GM10248 (cell line): ENCODE measurements at places on chromosomes 11 and 22.

DNA sequence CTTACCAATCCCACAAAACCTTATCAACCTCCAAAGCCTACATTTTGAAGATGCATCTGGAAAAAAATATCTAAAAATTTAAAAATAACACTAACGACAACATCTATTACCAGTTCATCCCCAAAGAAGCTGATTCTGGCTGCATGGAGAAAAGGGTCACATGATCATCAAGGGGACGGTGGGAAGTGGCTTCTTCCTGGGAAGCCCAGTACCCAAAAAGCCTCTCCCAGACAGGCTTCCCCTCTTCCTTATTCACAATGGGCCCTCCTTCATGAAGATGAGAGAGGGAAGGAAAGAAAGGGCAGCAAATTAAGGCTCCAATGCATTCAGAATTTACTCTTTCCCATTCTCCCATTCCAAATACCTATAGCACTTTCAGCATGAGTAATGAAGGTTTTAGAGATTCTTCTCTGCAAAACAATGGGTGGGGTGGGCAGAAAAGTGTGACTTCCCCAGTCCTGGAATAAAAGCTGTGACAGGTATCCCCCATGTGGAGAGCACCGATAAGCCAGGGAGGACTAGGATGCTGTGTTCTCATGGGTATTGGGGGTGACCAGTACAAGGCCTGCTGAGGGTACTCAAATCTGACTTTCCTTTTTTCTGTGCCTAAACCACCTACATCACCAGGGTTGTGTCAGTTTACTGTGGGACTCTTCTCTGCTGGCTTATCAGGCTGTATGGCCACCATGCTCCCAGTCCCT, 88.2 kb downstream of the SIK3 start:
- no peak for DNase-seq

DNA sequence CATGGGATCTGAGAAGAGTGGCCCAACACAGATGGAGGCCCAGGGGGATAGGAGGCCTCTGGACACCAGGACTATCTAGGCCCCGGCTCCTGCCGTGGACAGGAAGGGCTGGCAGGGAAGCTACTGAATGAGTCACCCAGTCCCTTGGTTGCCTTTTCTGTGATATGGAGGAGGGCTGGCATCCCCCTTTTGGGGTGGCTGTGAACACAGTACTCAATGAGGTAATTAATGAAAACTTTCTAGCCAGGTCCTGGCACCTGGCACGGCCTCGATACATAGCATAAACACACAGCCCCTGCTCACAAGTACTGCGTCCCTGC, 163.2 kb downstream of the CHST1 start:
- DNase-seq = no peak

DNA sequence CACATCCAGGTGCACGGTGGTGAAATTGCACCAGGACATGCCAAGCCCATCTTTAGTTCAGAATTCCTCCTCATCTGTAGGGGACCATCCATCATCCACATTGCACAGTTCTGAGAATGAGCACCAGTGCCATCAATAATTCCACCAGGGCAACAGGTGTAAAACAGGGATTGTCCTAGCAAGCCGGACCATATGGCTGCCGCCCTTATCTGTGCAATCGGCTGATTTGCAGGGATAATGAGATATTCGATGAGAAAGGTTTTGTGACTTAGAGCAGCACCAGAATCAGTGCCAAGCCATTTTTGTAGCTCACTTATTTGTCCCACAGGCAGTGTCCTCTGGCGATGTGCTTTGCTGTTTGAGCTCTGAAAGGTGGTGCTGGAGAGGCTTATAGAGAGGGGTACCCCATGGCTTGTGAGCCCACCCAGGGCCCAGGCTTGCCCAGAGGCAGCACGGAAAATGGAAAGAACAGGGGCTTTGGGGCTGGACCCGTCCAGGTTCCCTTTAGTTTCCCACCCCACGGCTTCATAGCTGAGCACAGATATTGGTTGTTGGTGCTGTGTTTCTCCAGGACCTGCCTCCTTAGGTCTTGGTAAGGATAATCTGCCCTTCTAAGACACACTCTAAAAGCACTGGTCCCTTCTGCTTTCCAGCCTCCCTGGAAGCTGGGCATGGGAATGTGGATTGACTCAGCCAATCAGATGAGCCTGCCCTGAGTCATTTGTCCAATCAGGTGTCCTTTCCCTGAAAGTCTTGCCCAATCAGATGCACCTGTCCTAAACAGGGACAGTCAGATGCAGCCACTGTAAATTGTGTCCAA, 84.0 kb upstream of the SHANK2 start:
- DNase-seq = no peak

- DNase-seq = no peak
Measured at GRCh38 chr22:27474112-27474571, 327.4 kb downstream of the MN1 start.

DNA sequence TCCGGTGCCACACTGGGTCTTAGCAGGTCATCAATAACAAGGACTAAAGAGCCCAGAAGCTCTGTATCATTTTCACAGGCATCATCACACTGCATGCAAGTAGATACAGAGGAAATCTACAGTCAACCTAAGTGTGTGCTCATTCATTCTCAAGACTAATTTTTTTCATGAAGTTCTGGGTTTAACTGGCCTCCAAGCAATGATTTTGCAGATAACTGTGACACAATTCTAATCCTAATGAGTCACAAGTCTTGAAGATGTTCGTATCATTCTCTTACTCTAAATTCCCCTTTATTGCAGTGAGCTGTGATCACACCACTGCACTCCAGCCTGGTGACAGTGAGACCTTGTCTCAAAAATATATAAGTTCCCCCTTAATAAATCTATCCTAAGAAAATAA, 2.5 kb downstream of the OR52W1 start:
- DNase-seq = no peak
